Fibroblast of skin of back (primary cell): ENCODE measurements at places on chromosomes 11 and 22.

DNA sequence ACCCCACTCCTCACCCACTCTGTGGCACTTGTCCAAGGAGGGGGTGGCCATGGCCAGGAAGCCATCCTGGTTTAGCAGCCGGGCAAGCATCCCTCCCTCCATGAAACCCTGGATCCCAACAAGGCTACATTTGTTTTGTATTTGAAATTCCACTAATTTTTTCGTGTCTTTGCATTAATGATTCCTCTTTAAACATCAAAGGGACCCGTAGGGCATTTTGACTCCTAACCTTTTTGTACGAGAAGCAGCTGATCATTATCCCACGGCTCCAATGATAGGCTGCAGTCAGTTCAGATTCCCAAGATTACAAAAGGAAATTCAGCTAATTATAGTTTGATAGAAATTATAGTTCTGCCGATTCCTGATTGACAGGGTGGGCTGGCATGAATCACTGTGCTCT is 10.7 kb downstream of the MYEOV start:
- no peak for DNase-seq

GRCh38 chr11:104043142-104043541 is 6.7 kb downstream of the DDI1 start:
- no peak for DNase-seq

DNA sequence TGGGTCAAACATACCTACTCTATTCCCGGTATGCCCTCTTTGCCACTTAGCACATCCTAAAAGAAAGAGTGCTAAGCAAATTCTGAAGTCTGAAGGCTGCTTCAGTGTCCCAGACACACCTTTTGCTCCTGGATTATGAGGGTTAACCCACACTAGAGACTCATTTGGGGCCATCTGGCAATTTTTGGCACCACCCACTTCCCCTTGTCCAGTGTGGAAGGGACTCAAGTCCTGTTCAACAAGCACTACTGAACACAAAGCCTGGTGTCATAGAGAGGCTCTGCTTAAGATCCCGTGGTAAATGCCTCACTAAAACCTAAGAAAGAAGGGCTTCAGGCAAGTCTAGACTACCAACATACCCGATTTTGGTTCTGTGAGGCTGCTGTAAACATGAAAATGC is 85.8 kb downstream of the SERGEF start:
- no peak for DNase-seq

GRCh38 chr22:19965771-19966709 is 24.4 kb upstream of the TXNRD2 start:
- DNase-seq: no peak

DNA sequence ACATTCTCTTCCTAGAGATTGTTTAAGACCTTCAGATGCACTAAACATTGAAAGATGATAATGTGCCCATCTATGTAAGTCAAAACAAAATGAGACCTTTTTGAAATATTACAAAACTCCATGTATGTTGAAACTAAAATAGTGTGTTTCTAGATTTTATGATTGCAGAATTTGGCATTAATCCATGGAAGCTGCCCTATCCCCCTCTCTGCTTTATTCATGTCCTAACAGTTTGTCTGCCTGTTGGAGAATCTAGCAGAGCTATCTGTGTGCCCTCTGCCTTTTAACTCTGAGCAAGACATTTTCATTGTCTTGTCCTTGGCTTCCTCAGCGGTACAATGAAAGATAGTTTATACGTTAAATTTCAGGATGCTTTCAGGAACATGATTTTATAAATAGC is 105.5 kb downstream of the FAT3 start:
- DNase-seq: no peak

- no peak for DNase-seq
Observed at GRCh38 chr11:67502328-67502979, 2.7 kb downstream of the PITPNM1 start.

GRCh38 chr11:24082860-24083259 is 414.0 kb upstream of the LUZP2 start:
- no peak for DNase-seq

GRCh38 chr22:49154433-49154832 is 673.2 kb downstream of the BRD1 start:
- DNase-seq: no peak

DNA sequence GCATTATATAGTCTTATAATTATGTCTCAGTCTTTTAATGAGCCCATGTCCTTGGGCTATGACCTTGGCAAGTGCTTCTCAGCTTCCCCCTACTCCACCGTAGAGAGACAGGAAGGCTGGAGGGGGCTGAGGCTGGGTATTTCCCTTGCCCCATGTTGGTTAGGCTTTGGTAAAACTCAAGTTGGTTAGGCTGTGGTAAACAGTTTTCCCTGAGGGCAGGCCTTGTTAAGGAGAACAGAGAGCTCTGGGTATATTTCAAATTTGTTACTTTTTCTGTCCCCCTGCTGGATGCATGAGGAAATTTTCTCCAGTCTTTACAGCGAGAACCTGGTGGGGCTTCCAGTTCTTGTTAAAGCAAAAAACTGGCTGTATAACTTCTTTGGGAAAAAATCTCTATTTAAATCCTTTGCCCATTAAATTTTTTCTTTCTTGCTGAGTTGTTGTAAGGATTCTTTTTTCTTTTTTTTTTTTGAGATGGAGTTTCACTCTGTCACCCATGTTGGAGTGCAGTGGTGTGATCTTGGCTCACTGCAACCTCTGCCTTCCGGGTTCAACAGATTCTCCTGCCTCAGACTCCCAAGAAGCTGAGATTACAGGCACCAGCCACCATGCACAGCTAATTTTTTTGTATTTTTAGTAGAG is 12.2 kb upstream of the DCHS1 start:
- peak; percentile 51 for DNase-seq

GRCh38 chr11:46738887-46739286 is 19.9 kb downstream of the F2 start:
- no peak for DNase-seq
